ENCODE measurements at places on chromosomes 3 and 15. TPM values are rescaled to one million over a fixed set of nuclear protein-coding genes. Genes with fewer than 3 reads are reported as not detected.

Gene KNG1
- 1.2 TPM for total RNA-seq

Gene NAA50
- total RNA-seq, result 107 TPM

Gene FBXW12
- total RNA-seq, result not detected

Gene GMPS
- 62.9 TPM for total RNA-seq

Gene MESP1
- 11.1 TPM for total RNA-seq

Gene SNTN
- 0.27 TPM for total RNA-seq

Gene LCTL
- not detected for total RNA-seq

Gene PROK2
- total RNA-seq, result not detected

Gene CPB1
- total RNA-seq, result 19.0 TPM

Gene GRAMD1C
- total RNA-seq, result 4.1 TPM
